Activated T-helper 9 cell treated with anti-CD3 and anti-CD28 coated beads, Interleukin-2, amount 50 U/mL, for 16 hours (primary cell): ENCODE measurements at places on chromosomes 7 and 10.
A peak's percentile ranks its signal among the peaks of the same experiment; 100 is the strongest.

DNA sequence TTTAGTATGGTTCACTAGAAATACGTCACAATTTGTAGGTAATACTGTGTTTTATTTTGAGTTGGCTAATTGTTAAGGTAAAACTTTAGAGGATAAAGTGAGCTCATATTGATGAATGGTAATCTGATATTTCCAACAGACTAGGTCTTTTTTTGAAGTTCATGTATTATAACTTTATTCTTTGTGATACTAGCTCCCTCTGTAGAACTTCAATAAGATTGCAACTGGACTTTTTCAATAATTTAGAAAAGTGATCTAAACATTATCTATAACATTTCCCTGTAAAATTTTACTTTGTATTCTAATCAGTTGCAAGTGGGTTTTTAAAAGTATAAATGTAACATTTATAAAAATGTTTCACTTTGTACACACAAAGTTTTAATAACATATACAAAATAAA lies 83.5 kb downstream of the ADK start:
- no peak for DNase-seq

GRCh38 chr7:91083855-91084644 lies 180.2 kb upstream of the FZD1 start:
- DNase-seq: no peak

- DNase-seq: peak; percentile 4
Observed at GRCh38 chr7:140176122-140176701, 571 bp downstream of the KDM7A start.

- DNase-seq: no peak
Observed at GRCh38 chr7:93620864-93621263, 46.3 kb upstream of the CALCR start.

DNA sequence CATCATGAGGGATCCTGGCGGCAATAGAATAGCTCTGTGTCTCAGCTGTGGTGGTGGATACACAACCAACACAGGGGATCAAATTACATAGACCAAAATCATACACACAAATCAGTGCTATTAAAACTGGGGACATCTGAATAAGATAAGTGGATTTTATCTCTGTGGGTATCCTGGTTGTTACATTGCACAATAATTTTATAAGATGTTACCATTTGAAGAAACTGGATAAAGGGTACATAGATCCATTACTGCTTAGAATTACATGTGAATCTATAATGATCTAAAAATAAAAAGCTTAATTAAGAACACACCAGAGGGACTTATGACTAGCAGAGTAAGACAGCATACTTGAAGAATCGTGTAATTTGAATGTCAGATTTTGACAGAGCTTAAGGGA lies 8.2 kb upstream of the FAM3C start:
- DNase-seq: no peak

DNA sequence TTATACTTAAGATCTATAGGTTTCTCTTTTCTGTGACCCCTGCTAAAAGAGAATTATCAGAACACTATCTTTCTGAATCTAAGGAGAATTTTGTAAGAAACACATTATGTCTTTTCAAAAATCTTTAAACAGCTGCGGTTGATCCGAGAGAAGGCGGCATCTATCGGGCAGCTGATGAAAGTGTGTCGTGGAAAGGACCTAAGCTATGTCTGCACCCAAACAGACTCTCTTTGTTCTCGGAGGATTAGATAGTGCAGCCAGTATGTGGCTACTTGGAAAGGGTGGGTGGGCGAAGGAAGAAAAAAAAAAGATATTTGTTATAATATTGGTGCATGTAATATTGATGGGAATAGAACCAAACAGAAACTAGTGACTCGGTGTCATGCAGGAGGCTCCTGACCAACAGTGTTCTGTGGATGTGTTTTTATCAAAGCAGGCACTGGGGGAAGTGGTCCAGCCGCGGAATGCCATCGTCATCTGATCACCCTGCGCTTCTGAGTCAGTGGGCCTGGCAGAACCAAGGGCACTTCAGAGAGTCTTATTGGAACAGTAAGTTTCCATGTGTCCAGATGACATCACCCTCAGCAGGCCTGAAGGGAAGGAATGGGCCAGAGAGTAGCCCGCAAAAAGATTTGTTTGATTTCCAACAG lies 509.7 kb upstream of the AKR1E2 start:
- DNase-seq: no peak

- DNase-seq: no peak
Observed at GRCh38 chr7:72020311-72020710, 391.8 kb downstream of the CALN1 start.

DNA sequence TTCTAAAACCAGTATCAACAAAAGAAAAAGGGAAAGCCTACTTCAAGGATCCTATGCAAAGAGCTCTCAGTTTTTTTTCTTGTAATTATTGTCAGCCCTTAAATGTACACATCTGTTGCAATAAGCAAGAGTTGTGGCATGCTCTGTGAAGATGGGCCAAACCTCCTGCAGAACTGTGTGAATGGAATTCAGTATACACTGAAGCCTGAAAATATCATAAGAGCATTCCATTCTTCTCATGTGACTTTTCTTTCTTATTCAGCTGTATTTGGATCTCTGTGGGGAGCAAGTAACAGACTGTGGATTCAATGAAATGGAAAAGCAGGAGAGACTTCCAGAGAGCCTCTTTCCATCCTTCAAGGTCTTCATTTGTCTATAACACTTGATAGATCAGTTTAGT lies 130.7 kb downstream of the SAMD9 start:
- no peak for DNase-seq

GRCh38 chr10:86254081-86254480 lies 112.5 kb downstream of the GRID1 start:
- DNase-seq: no peak

DNA sequence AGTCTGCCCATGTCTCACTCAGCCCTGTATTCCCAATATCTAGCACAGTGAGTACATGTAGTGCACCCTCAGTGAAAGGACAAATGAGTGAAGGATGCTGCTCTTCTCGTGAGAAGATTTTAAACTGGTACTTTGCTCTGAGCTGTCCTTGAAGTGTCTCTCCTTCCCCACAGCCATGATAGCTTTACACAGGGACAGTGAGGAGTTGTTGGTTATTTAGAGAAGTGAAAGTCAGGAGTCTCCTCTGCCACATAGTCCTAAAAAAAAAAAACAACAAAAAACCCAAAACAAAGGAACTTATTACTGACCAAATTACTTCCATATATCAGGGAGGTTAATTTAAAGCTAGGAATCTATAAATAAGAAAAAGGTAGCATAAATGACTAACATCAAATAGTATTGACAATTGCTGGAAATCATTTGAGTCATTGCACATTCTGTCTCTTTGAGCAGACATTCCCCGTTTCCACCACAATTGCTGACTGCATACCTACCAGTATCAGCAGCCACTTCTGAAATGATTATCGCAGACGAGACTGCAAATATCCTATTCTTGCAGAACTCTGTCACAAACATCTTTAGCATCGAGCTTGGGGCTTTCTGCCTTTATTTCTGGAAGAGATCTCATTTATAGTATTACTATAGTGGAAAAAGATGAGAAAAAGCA lies 202.1 kb downstream of the PTEN start:
- DNase-seq: no peak

DNA sequence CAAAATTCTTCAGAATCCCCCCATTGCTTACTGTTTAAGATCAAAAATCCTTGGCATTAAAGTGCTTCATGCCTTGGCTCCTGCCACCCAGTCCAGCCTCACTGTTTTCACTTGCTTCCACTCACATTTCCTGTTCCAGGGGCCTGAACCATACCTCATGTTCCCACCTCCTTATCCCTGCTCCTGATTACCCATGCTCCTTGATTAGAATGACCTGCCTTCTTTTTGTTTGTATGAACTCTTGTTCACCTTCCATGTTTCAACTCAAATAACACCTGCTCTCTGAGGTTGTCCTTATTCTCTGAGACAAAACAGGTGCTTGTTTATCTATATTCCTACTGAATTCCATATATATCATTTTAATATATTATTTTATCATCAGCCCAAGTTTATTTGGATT lies 77.1 kb upstream of the VSTM2A start:
- no peak for DNase-seq

DNA sequence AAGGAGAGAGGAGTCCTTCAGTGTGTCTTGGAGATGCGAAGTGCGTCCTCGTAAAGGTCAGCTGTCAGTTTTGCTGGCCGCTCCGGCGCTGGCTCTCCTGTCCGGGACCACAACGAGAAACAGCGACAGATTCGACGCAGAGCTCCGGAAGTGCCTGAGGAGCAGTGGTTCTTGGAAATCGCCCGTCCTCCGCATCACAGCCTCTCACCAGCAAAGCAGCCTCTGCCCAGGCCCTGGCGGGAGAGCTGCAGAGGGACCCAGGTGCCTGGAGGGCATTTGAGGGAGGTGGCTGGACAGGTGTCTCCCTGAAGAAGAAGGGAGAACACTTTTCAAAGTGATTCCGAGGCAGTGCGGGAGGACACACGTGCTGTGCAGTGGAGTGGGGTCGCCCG lies 11.6 kb upstream of the AP5Z1 start:
- no peak for DNase-seq

- no peak for DNase-seq
Observed at GRCh38 chr7:47763063-47763974, 181.4 kb upstream of the TNS3 start.

DNA sequence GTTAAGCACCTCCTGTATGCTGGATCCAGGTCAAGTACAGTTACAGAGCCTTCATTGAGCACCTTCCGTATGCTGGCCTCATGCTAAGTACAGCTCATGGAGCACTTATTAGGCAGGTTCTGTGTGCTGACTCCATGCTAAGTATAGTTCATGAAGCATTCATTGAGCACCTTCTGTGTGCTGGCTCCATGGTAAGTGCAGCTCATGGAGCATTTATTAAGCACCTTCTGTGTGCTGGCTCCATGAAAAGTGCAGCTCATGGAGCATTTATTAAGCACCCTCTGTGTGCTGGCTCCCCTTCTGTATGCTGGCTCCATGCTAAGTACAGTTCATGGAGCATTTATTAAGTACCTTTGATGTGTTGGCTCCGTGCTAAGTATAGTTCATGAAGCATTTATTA lies 30.5 kb downstream of the MMD2 start:
- no peak for DNase-seq

DNA sequence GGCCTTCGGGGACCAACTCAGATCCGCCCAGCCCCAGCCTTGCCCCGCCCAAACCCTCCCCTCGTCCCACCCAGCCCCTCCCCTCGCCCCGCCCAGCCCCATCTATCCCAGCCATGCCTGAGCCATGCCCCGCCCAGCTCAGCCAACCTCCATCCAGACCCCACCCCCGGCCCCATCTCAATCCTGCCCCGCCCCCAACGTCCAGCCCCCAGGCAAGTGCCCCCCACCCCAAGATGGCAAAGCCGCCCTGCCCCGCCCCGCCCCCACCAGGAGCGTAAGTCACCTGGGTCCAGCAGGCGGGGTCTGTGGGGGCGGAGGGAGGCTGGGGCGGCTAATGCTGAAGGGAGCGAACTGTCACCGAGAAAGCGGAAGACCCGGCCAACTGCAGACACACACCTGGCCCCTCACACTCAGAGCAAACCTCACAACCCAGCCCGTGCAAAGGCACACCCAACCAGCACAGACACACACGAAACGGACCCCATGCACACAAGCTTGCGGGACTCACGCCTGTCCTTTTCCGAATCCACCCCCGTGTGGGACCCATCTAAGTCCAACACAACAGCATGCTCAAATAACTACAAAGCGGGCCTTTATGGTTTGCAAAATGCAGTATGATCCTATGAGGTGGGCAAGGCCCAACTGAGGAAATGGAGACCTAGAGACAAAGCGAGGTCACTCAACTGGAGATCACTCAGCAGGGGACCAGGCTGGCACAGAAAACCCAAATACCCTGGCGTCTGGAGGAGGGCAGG lies 11.5 kb upstream of the OGA start:
- DNase-seq: peak; percentile 50

GRCh38 chr10:73886085-73886529 lies 11.8 kb upstream of the CAMK2G start:
- peak; percentile 37 for DNase-seq

- DNase-seq: peak; percentile 20
Observed at GRCh38 chr7:25968205-25968993, 183.6 kb upstream of the NFE2L3 start.

DNA sequence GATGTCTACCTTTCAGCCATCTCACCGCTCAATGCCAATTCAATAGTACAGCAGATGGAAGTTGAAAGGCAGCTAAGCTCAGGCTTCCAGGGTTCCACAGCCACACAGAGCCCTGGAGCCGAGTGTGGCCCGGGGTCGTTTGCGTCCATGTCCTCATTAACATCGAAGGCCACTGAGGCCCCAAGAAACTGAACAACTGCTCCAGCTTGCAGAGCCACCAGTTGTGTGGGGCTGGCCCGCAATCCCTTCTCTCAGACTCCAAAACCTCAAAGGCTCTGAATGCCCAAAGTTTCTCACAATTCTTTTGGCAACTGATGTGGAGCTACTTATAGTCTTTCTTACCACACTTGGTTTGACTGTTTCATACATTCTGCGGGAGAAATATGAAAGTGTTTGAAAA lies 31.1 kb downstream of the NOD1 start:
- no peak for DNase-seq

DNA sequence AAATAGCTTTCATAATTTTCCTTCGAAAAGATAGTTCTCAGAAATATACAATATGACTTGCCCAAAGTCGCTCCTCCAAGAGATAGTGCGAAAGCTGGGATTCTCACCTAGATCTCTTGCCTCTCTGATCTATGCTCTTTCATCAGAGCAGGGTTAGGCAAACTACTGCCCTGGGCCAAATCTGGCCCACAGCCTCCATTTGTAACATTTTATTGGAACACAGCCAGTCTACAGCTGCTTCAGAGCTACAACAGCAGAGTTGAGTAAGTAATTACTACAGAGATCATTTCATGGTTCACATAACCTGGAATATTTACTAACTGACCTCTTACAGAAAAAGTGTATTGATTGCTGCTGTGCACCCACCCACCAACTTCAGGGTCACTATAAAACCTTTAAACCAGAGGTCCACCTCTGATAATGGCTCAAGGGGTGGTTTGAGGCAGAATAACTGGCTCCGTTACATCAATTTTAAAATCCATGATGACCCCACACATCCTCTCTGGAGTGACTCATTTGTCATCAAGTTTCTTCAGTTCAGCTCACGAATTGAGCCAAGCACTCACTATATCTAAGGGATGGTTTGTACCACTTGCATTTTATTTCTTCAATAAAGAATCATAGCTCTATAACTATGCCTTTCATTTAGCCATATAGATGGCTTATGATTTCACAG lies 1019.0 kb downstream of the XPNPEP1 start:
- DNase-seq: no peak

DNA sequence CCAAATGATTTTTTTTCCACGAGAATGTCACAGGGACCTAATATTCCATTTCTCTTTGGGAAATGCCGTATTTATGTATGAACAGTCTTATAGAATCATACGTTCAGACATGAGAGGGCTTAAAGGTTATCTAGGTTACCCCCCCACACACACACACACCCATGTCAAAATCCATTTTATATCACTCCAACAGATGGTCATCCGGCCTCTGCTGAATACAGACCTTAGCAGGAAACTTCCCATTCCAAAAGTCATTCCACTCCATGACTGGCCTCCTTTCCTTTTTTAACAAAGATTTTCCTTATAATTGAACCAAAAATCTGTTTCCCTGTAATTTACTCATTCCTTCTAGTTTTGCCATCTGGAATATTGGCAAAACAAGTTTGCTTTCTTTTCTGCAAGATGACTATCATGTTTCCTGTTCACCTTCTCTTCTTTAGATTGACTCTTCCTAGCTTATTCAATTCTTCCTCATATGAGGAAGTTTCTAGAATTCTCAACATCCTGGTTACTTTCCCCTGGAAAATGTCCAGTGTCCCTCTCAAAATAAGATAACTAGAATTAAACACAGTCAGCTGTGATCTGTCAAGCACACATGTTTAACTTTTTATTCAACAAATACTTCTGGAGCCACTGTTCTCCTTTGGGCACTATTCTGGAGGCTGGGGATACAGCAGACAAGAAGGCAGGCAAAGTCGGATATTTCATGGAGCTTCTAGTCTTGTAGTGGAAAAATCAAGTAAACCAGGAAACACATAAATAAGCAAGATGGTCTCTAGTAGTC lies 276.5 kb upstream of the LRGUK start:
- no peak for DNase-seq
